ENCODE measurements at places on chromosomes 7 and 10. TPM values are rescaled to one million over a fixed set of nuclear protein-coding genes. Genes with fewer than 3 reads are reported as not detected.

PPP1R3C gene
- total RNA-seq: 201 TPM

INHBA gene
- 67.4 TPM for total RNA-seq

CLRN3 gene
- not detected for total RNA-seq

SPDYE2 gene
- not detected for total RNA-seq

GIMAP4 gene
- 0.33 TPM for total RNA-seq

TUBB8 gene
- total RNA-seq: not detected

NPM3 gene
- total RNA-seq: 57.5 TPM

CYP3A4 gene
- total RNA-seq: not detected

HOXA7 gene
- total RNA-seq: 0.13 TPM

DYDC1 gene
- total RNA-seq: not detected

IQUB gene
- total RNA-seq: 0.85 TPM

KCNH2 gene
- total RNA-seq: 0.79 TPM

INMT gene
- 12.0 TPM for total RNA-seq

LEP gene
- total RNA-seq: 0.17 TPM

MKI67 gene
- 7.4 TPM for total RNA-seq

DPYSL4 gene
- total RNA-seq: 52.0 TPM

LIPM gene
- 0.13 TPM for total RNA-seq

GIMAP5 gene
- total RNA-seq: not detected

PRTFDC1 gene
- 15.8 TPM for total RNA-seq

Measured in smooth muscle cell of the pulmonary artery (primary cell).